ENCODE measurements at places on chromosomes 1 and 21.

DNA sequence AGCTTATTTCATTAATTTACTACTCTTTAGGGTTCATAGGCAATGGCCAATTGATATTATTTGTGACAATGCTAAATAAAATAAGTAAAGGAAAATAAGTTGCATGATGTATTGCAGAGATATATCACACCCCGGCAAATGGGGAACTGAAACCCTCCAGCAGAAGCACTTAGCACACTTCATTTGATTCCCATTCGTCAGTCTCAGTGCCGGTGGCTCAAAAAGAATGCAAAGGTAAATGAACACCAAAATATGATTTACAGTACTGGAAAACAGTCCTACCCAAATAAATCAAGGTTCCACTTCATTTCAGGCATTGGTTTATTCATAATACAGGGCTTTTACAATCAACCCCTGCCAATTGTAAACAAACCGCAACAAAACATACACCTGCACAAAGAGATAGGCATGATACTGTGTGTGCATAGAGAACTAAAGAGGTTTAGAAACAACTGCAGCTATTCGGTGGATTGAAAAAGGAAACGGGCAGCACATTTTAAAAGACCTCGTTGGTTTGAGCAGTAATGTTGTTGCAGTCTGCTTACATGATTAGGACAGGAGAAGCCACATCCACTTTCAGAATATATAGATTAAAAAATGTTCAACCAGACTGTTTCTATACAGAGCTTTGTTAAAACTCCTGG, 1019.2 kb downstream of the TTLL7 start:
- DNase-seq = no peak

GRCh38 chr1:23751815-23752200, 8.5 kb downstream of the ELOA start:
- DNase-seq = no peak

GRCh38 chr1:197320991-197321531, 53.0 kb downstream of the CRB1 start:
- no peak for DNase-seq

- DNase-seq = no peak
Observed at GRCh38 chr1:27599605-27600497, 4.1 kb downstream of the AHDC1 start.

DNA sequence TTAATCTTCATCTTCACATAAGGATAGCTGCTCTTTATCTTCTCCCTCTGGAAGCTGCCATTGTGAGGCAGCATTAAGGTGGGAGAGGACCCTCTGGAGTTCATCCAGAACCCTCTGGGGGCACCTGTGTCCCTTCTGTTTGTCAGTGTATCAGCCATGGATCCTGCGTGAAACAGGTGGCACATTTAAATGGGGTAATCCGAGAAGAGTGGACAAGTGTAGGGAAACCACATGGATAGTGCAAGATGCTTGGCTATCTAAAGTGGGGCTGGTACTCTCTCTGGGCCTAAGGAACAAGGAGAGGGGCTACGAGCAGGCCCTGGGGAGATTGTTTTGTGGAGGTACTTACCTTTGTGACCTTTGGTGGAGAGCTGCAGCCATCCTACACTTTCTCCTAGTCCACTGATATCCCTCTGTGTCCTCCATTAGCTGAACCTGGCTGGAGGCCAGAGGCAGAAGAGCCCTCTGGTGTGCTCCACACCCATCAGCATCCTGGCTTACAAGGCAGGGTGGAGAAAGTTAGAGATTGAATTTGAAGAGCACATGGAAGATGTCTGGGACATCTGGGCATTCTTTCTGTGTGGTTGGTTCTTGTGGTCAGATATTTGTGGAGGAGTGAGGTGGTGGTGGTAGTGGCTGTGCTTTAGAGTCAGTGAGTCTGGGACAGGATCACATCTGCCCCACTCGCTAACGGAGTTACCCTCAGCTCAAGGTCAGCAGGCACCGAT, 117.7 kb downstream of the FGGY start:
- no peak for DNase-seq

DNA sequence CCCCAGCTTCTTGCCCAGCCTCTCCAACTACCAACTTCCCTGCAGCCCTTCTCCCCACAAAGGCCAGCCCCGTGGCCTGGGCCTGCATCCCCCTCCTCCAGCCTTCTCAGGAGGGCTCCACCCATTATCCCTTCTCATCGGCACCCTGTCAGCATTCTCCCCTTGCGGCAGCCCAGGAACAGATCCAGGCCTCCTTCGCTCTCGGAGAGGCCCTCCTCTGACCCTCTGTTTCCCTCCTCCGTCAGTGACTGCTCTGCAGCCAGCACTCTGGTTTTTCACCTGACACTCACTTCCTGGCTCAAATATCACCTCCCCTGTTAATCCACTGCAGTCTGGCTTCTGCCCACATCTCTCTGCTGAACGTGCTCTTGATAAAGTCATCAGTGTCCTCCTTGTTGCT, 17.5 kb downstream of the ADGRB2 start:
- DNase-seq = no peak

DNA sequence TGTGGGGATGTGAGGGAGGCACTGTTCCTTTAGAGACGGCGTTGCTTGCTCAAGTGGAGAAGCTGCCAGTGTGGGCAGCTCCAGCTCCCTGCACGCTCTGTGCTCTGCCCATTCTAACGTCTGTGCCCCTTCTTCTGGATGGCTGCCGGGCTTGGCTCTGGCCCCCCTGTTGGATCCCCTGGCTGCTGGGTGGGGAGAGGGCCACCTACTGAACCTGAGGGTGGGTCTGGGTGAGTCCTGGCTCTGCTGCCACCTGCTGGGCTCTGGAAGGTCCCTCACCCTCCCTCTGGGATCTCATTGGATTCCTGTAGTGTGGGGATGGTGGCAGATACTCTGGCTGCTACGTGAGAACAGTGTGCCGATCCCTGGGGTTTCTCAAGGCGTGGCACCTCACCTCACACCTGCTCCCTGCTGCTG, 5.0 kb downstream of the PFKL start:
- DNase-seq = peak; percentile 63

DNA sequence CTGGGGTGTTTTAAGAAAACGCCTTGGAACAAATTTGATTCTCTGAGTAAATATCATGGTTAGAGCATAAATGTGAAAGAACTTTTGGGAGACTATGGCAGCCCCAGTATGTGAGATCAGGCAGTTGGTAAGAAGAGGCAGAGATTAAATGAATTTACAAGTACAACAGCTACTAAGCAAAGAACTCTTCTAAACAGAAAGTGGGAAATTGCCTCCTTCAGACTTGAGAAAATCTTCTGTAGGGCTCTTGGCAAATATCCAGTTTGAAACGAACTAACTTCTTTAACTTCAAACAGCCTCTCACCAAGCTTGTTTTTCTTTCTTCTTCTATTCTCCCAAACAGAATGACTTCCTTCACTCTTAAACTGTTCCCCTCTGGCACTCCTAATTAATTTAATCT, 337.7 kb downstream of the SIPA1L2 start:
- DNase-seq = no peak

GRCh38 chr1:183385340-183386144, 32.6 kb downstream of the NMNAT2 start:
- no peak for DNase-seq

GRCh38 chr1:13764588-13765332, 64.8 kb downstream of the PRDM2 start:
- DNase-seq = no peak

DNA sequence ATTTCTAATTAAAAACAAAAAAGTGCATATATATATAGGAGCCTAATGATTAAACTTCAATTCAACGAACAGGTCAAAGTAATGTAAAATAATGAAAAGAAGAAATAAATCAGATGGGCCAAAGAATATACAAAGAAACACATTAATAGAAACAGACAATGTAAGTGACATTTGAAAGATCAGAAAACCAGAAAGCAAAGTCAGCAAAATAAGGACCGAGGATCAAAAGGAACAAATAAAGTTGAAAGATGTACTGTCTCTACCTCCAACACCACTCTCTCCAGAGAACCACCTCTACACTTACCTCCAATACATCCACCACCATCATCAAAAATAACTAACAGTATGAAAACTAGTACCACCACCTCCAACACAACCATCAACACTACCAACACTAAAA, 1226.3 kb upstream of the NCAM2 start:
- DNase-seq = no peak

DNA sequence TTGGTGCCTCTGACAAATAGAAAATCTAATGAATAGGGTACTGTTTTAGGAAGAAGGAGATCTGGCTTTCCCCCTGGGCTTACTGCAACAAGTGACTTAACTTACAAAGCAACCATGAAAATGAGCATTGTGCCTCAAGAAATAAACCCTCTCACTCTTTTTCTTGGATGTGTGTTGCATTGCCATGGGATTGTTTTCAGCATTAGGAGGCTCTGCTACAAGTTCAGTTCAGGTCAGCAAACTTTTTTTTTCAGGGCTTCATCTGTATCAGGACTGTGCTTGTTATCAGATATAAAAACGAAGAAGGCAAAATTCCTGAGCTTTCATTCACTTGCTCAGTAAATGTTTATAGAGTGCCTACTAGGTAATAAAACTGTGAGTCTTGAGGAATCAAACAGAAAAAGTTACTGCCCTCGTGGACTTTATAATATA, 37.8 kb upstream of the DOCK7 start:
- DNase-seq = no peak

GRCh38 chr21:38354231-38354630, 97.4 kb downstream of the KCNJ15 start:
- no peak for DNase-seq

GRCh38 chr1:62382658-62382955, 54.2 kb upstream of the USP1 start:
- DNase-seq = no peak

- no peak for DNase-seq
Observed at GRCh38 chr1:17053086-17053684, 647 bp downstream of the SDHB start.

DNA sequence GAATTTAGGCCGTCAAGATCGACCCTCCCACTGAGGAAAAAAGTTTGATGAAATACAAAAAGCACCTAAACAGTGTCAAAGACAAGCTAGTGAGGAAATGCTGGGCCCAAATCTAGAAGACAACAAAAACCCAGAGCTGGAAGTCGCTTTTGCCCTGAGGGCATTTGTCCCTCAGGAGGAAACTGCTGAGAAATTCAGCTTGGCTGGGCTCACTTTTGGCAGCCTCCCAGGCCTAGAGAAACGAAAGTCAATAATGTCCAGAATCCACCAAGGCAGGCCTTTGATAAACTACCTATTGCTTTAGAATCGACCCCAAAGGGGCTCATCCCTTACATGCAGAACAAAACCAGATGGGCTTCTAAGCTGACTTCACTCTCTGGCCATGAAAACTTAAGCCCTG, 38.9 kb downstream of the SYT2 start:
- no peak for DNase-seq

- DNase-seq = no peak
Observed at GRCh38 chr1:187987236-187987776, 1158.6 kb downstream of the PLA2G4A start.

DNA sequence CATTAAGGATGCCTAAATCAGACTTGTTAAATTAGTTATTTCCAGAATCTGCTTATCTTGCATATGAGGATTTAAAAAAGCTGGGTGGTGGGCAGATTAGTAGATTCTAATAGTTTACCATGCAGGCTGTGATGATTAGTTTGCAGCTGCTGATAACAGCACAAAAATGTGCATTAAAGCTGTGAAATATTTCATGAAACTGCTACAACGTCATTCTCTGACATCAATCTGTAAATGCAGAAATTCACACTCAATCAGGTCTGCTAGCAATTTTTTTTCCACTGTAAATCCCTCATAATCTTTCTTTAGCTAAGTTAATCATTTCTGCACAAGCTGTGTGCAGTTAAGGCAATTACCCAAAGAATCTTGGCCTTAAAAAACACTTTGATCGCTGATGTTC, 9.3 kb upstream of the RPE65 start:
- no peak for DNase-seq

- no peak for DNase-seq
Observed at GRCh38 chr1:61387829-61388228, 305.5 kb downstream of the NFIA start.

Data from stimulated activated CD4-positive, alpha-beta T cell treated with anti-CD3 and anti-CD28 coated beads, Interleukin-4, amount 100 ng/mL, for 1 hour (primary cell).